ENCODE measurements at places on chromosomes 3 and 15. TPM values are rescaled to one million over a fixed set of nuclear protein-coding genes. Genes with fewer than 3 reads are reported as not detected.

GRCh38 chr3:81502236-81502635 is 259.2 kb downstream of the GBE1 start:
- DNase-seq, result no peak

GRCh38 chr3:144294659-144295538 is 323.3 kb downstream of the DIPK2A start:
- no peak for DNase-seq

GRCh38 chr3:155211266-155211665 is 82.2 kb downstream of the STRIT1 start:
- no peak for DNase-seq

DNA sequence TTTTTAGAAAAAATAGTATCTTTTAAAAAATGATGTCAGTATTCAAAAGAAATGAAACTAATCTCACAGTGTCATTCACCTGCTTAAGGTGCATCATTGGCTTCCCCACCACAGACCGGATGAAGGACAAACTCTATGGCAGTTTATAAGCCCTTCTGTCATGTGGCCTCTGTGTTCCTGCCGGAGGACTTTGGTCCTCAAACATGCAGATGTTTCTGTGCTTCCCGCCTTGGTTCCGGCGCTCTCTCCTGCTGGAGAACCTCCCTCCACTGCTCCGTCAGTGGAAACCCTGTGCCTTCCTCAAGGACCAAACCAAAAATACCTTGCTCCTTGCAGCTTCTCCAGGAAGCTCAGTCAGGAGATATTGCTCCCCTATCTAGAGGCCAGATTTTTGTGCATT is 326.3 kb downstream of the UACA start:
- no peak for DNase-seq

KLHL6 gene
- 82.3 TPM for total RNA-seq

DLL4 gene
- total RNA-seq, result 0.14 TPM

C3orf49 gene
- total RNA-seq, result not detected

B3GALNT1 gene
- 0.76 TPM for total RNA-seq

ZPLD1 gene
- total RNA-seq, result not detected

Measured in activated naive CD4-positive, alpha-beta T cell treated with anti-CD3 and anti-CD28 coated beads for 36 hours (primary cell).